ENCODE measurements at places on chromosomes 5 and 9.

GRCh38 chr9:125631391-125632085, 75.5 kb downstream of the MAPKAP1 start:
- DNase-seq = no peak

- DNase-seq = peak; percentile 27
These were observed 50.5 kb upstream of the FCN1 start for GRCh38 chr9:134968011-134968822.

- DNase-seq = no peak
These were observed 185.0 kb downstream of the MED10 start for GRCh38 chr5:6193310-6193709.

DNA sequence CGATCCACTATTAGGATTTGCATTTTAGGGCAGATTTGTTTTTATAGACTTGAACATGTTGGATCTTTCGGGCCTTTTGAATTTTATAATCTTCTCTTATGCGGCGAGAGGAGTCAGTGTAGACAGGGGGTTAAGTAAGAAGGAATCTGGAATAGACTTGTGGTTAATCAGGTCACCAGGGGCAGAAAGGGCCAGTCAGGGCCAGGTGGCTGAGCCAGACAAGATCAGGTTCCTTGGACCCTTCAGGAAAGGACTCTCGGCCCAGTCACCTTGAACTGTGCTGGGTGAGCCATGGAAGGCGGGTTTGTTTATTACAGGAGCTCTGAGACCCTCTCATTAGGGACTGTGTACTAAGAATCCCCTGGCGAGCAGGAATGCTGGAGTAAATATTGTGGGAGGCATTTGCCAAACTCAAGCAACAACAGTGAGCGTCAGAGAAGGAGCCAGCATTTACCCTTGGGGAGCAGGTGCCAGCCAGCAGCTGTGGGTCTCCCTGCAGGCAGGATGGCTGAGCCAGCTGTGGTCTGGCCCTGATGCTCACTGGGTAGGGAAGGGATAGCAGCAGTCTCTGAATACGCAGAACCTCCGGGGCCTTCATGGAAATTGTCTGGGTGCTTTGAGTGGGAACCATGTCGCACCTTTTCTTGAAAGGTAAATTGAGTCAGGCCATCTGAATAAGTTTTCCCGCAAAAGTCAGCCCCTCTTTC, 79.2 kb downstream of the UBE2QL1 start:
- no peak for DNase-seq

GRCh38 chr9:112074250-112075008, 100.7 kb downstream of the SUSD1 start:
- DNase-seq = peak; percentile 30

GRCh38 chr9:76583256-76583655, 124.3 kb downstream of the GCNT1 start:
- DNase-seq = no peak

GRCh38 chr9:28925157-28925556, 1351.9 kb upstream of the C9orf72 start:
- no peak for DNase-seq

DNA sequence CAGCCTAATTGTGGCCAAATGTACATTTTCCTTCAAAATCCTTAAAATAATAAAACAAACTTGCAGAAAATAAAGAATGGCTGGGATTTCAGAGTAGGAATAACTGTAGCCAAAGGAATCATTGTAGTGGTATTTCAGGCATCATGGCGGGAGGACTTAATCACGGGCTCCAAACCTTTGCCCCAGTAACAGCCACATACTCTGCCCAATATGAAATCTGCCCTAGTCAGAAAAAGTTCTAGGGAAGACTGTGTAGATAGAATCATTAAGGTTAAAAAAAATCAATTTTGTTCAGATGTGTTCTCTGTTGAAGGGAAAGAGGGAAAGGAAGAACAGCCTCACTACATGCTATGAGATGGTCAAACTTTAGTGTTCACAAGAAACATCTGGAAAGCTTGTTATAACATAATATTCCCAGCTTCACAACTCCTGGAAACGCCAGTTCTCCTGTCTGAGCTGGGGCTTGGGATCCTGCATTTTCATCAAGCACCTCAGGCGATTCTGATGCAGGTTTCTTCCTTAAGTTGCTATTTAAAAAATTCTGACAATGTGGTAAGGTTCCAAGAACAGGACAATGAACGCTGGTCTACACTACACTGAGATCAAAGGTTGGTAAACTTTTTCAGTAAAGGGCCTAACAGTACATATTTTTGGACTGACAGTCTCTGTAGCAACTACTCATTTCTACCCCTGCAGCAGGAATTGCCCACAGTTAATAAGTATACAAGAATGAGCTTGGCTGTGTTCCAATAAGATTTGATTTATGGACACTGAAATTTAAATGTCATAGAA, 87.9 kb downstream of the CEMIP2 start:
- peak; percentile 7 for DNase-seq

DNA sequence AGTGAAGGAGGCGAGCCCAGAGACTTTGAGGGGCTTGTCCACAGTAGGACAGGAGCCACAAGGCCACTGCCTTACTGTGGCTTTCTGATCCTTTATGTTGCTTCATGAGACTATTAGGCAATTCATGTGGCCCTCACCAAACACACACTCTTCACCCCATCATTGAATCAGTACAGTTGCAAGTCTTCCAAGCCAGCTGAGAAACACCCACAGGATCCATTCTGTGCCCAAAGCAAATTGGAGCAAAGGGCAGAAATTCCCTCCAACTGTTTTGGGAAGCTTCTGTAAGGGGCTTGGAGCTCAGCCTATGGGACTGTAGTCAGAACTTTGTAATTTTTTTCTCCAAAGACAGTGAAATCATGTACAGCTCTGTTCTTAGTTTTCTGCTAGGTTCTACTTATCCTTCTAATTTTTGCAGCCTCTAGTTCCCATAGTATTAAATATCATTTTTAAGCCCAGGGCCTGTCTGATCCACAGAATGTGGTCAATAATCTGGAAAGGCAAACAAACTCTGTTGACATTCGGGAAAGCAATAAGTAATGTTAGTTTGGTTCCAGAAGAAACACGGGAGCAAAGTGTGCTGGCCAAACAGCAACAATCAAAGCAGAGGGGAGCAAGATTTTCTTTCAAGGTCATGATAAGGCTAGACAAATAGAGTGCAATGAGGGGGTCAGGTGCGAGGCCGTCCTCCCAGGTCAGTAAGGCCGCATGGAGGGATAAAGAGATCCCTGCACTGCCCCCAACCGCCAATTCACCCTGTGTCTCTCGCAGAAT, 47.0 kb downstream of the UBE2QL1 start:
- DNase-seq = no peak

DNA sequence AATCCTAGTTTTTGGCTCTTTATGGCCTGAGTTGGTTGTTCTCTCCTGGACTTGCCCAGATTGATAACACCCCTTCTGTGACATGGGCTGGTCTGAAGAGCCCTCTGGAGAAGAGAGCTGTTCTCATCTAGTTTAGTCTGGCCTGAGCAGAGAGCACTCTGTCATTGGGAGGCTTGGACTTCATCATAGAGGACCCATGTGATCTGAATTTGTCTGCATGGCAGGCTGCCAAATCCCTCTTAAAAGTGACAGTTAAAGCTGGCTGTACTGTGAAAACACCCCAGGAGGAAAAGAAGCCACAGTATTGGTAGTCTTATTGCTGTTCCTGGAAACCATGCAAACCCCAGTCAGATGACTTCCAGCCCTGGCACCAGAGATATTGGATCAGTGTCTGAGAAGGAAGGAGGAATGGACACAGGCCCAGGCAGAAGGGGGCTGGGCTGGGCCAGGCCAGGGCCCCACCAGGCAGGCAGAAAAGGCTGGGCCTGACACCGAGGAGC, 3.7 kb upstream of the WDR31 start:
- DNase-seq = peak; percentile 78

DNA sequence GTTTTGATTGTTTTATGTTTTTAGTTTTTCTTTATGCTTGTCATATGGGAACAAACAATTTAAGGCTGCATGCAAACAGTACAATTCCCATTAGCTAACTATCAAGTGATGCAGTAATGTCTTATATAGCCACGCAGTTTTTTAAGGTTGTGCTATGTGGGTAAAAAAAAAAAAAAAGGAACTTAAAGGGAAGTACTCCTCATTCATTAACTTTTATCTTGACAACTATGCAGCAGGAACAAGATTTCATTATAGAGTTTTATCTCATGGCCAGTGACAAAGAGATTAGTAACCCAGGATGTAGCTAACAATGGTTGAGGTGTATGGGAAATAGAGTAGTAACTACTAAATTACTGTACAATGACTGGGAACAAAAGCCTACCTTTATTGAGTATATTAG, 1008.2 kb upstream of the CDH9 start:
- no peak for DNase-seq

GRCh38 chr5:82698026-82698425, 379.2 kb downstream of the TMEM167A start:
- DNase-seq = no peak

- DNase-seq = no peak
These were observed 10.9 kb upstream of the RIMOC1 start for GRCh38 chr5:41893074-41893851.

GRCh38 chr5:97100476-97100875, 41.9 kb downstream of the LIX1 start:
- DNase-seq = no peak

- DNase-seq = no peak
These were observed 85.6 kb downstream of the CDH18 start for GRCh38 chr5:19902316-19902934.

GRCh38 chr5:51225789-51226742, 157.2 kb upstream of the ISL1 start:
- peak; percentile 54 for DNase-seq

GRCh38 chr5:89064054-89064453, 181.1 kb upstream of the MEF2C start:
- no peak for DNase-seq
